ENCODE measurements at places on chromosomes 7 and 10.

DNA sequence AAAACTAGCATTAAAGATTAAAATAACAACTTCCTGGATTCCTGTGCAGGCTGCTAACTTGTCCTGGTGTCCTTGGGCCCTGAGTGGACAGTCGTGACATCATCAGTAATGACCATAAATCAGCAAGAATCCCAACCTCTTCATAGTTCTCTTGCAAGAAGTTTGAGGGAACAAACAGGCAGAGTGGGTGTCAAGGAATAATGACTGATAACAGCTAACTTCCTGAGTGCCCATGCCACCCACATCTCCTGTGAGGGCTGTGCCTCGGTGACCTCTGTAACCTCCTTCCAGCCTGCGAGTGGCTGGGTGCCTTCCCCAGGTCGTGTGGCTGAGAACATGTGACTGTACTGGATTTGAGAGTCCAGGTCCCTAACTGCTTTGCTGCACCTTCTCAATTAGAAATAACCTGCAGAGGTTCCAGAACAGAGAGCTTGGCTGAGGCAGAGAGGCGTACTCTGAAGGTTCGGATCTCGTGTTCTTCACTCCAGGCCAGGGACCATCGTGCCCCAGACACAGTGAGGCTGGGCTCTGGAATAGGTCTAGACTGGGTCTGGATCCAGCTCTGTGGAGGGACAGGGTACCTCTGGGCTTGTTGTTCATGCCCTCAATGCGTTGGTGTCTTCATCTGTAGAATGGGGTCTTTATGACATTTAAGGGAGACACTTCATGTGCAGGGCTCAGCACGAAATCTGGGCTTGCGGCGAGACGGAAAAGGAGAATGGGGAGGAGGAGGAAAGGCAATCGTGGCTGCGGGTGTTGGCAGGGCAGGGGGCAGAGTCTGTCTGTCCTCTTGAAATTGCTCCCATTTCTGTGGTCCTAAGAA lies 313.1 kb upstream of the ZNF32 start:
- no peak for DNase-seq

- no peak for DNase-seq
These were observed 7.9 kb upstream of the C10orf120 start for GRCh38 chr10:122707535-122707934.

- no peak for DNase-seq
These were observed 267.5 kb downstream of the CELF2 start for GRCh38 chr10:11285171-11285570.

GRCh38 chr10:115674496-115674895 lies 581.3 kb downstream of the ATRNL1 start:
- no peak for DNase-seq

GRCh38 chr10:50470345-50470744 lies 153.4 kb downstream of the SGMS1 start:
- DNase-seq: no peak

DNA sequence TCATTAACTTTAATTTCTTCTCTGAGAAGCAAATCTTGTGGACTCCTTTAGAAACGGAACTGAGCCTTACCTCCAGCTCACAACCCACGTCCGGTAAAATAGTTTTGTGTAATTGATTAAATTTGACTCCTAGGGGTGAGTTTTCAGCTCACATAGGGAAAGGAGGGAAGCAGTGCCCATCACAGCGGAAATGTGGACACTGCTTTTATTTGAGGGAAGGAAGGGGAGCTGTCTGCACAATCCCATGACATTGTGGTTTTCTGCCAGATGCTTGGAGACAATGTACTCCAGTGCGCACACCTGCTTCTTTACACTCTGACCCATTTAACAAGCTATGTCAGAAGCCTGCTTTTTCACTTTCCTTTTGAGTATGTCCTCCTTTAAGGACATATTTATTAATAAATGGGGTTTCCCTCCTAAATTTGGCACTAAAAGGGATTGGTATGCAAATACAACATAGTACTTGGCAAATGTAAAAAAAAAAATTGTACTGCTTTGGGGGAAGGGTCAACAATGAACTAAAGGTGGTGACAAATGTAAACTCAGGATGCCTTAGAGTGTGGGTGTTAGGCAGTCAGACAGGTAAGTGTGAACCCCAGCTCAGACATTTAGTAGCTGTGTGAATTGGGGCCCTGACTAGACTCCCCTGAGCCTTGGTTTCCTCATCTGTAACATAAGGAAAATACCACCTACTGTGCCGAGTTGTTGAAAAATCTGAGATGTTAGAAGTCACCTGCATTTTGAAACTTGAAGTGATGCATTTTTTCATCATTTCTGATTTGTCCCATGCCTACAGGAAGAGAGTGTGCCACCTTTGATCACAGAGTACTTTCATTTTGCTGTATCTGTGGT lies 90.2 kb upstream of the KLF6 start:
- no peak for DNase-seq

- DNase-seq: no peak
These were observed 92.1 kb upstream of the STRIP2 start for GRCh38 chr7:129341816-129342806.

- no peak for DNase-seq
These were observed 17.4 kb downstream of the C7orf57 start for GRCh38 chr7:48052748-48053147.

GRCh38 chr7:135335628-135336139 lies 102.0 kb downstream of the STRA8 start:
- no peak for DNase-seq

GRCh38 chr10:101797403-101798059 lies 14.3 kb upstream of the NPM3 start:
- no peak for DNase-seq

GRCh38 chr10:132065491-132066105 lies at the start of gene JAKMIP3:
Gene JAKMIP3, plus strand, starts transcription at chr10:132065946. Its CDS starts 38,863 bp downstream, at chr10:132104809.
- no peak for DNase-seq

DNA sequence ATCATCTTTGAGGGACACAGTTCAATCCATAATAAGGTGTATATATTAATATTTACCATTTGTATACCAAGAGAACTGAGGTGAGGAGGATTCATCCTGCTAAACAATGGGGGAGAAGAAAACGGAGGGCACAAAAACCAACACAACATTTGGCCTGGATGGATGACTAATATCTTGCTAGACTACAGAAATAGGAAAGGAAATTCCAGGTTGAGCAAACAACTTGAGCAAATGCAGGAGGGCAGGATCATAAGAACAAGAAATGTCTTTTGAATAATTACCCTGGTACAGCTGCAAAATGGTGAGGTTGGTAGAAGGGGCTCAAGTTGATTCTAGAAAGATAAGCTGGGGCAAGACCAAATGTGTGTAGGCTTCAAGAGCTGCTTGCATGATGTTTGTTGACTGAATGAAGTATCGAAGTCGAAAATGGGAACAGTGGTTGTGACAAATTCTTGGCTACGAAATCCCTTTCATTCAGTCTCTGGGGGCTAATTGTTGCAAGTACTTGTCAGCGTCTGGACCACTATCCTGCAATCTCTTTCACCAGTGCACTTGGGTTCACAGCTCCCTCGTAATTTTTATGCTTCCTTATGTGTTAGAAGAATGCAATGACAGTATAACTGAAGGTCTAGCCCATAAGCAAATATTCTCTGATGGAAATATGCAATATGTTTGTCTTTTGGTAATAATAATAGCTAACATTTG lies 176.2 kb downstream of the PTEN start:
- DNase-seq: no peak

DNA sequence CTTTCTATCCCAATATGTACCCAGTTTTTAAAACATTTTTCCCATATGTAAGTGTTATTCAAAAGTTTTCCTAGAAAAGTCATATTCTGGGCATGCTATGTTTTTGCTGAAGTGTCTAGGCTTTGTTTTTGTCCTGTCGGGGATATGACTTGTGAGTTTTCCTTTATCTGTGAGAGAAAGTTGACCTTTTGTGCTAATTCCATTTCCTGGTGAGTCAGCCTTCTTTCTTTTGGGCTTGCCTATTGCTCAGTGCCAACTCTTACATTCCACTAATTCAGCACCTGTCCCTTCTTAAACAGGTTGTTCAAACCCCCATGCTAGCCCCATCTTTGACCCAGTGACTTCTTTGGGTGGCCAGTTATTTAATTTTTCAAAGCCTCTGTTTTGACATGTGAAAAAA lies 146.2 kb downstream of the AHR start:
- DNase-seq: no peak

- no peak for DNase-seq
These were observed 9.5 kb downstream of the PDGFA start for GRCh38 chr7:510131-510481.

DNA sequence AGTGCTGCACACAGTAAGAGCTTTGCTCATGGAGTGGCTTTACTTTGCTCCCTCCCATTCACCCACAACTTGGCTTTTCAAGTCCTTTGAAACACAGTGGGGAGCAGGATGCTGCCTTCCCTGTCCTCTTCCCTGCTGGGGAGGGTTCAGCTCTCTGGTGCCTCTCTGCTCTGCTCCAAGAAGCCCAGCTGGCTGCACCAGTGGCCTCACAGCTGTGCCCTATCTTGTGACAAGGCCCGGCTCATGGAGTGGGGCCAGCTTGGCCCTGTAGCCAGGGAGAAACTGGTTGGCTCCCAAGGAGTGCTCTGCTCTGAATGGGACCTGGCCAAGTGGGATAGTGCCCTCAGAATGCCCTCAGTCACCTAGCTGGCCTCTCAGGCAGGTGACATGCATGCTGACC lies 212.3 kb upstream of the ZMIZ1 start:
- DNase-seq: no peak

DNA sequence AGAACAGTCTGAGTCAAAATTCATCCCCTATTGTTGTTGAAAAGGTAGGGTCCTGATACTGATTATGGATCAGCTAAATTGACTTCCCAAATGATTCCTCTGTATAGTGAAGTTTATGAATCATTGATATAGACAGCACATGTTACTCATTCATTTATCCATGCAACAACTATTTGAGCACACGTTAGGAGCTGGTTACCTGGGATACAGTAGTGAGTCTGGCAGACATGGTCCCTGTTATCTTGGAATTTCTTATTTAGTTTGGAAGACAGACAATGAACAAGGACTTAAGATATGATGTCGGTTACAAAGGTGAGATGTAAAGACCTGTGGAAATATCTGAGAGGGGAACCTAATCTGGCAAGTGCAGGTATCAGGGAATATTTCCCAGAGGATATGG lies 28.0 kb upstream of the KIAA1217 start:
- DNase-seq: no peak

DNA sequence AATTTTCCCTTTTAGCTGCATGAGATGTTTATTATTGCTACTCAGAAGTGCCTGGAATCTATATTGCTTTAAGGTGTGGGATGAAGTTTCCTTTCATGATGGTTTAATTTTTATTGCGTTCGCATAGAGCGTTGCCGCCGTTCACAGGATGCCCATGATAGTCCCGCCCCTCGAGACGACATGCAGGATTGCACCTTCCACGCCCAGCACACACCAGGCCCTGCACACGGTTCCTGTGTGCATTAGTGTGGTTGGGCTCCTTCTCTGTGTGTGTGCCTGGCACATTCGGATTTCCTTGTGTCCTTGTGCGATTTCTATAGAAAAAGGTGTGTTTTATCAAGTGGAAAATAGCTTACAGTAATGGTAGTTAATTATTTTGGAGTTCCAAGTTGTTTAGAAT lies 42.1 kb downstream of the MGMT start:
- DNase-seq: no peak

DNA sequence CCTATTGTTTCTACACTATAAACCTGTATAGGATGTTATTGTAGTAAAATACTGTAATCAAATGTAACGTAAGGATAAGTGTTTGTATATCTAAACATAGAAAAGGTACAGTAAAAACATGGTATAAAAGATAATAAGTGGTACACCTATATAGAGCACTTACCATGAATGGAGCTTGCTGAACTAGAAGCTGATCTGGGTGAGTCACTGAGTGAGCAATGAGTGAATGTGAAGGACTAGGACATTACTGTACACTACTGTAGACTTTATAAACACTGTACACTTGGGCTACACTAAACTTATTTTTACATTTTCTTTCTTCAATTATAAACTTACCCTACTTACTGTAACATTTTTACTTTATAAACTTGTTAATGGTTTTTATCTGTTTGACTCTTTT lies 732.9 kb upstream of the LRRN3 start:
- DNase-seq: no peak

DNA sequence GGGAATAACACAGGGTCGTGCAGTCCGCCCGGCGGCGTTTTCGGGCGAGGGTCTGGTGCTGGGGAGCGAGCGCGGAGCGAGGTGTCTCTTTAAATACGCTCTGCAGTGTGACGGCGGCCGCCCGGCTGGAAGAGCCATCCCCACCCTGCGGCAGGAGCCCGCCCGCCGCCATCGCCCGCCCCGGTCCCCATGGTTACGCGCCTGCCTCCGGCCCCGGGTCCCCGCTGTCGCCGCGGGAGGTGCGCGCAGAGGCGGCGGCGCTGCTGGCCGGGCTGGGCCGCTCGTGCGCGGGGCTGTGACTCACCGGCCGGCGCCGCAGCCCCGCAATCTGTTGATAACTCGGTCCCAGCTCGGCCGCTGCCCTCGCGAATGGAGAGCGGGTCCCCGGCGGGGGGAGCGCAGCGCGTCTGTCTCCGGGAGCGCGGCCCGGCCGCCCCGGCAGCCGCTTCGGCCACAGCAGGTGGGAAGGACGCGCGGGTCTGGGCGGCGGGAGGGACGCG lies at the start of gene ADGRA1:
TSS of gene ADGRA1 (plus strand) at position 246 of the 500 bp plus-strand sequence. CDS start 986 bp downstream, outside the sequence.
- DNase-seq: no peak

- DNase-seq: no peak
These were observed 2.6 kb downstream of the PPP1R35 start for GRCh38 chr7:100433592-100434296.

GRCh38 chr10:93745408-93746065 lies 12.2 kb upstream of the LGI1 start:
- DNase-seq: no peak

- DNase-seq: no peak
These were observed 61.2 kb downstream of the NEURL1 start for GRCh38 chr10:103554488-103555324.

DNA sequence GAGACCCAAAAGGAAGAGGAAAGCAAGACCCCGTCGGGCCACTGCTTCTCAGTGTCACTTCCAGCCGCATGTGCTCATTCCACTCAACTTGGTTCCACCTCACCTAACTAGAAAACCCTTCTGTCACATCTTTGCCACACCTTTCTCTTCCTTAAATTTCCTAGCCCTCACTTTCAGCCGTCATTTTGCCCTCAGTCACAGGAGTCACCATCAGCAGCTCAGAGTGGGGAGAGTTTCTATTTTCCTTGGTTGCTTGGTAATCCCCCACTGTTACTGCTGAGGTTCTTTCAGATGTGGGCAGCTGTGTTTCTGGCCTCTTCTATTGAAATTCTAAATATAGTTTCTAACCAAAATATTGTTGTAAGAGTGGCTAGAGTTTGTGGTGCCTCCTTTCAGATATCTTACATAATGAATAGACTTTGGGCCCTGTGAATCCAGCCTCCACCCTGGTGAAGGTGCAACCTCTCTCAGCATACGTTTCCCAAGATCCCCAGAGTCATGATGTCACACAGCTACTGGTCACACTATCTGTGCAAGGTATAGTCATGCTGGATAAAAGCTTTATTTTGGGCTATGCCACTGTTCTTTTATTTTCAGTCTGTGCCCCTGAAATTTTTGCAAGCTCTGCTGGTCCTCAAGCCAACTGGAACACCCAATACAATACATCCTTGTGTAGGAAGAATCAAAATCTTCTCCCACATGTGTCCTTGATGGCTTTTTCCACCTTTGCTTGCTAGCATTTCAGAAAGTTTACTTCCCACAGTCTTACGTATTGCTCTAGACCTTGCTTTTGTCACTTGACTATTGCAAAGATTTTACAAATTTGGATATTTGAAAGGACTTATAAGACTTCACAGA lies 9.2 kb downstream of the AGBL3 start:
- no peak for DNase-seq

GRCh38 chr10:123706236-123706635 lies 40.1 kb downstream of the GPR26 start:
- no peak for DNase-seq

- no peak for DNase-seq
These were observed 1148.0 kb upstream of the CELF2 start for GRCh38 chr10:9869606-9870176.

GRCh38 chr7:3682028-3682710 lies 381.1 kb downstream of the SDK1 start:
- no peak for DNase-seq
